ENCODE measurements at places on chromosomes 5 and 9.

- DNase-seq: no peak
Observed at GRCh38 chr5:61767231-61768080, 435.4 kb downstream of the ZSWIM6 start.

- DNase-seq: no peak
Observed at GRCh38 chr9:23731353-23731752, 94.7 kb downstream of the ELAVL2 start.

DNA sequence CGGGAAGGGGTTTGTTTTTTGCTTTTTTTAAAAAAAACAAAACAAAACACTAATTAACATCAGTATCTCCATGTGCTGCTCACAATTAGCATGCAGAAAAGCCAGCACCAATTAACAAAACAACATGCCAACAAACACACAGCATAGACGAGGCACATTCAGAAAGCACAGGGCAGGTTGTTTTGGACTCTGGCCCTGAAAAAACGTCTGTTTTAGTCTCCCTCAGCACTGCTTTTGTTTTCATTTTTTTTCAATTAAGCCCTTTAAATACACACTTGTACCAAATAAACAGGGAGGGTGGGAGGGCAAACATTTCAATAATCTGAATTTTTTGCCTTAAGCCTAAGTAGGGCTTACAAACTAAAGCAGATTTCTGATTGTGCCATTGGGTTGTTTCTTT, 309.6 kb downstream of the DTWD2 start:
- no peak for DNase-seq

- DNase-seq: no peak
Observed at GRCh38 chr5:133251296-133252132, 199.7 kb downstream of the HSPA4 start.

DNA sequence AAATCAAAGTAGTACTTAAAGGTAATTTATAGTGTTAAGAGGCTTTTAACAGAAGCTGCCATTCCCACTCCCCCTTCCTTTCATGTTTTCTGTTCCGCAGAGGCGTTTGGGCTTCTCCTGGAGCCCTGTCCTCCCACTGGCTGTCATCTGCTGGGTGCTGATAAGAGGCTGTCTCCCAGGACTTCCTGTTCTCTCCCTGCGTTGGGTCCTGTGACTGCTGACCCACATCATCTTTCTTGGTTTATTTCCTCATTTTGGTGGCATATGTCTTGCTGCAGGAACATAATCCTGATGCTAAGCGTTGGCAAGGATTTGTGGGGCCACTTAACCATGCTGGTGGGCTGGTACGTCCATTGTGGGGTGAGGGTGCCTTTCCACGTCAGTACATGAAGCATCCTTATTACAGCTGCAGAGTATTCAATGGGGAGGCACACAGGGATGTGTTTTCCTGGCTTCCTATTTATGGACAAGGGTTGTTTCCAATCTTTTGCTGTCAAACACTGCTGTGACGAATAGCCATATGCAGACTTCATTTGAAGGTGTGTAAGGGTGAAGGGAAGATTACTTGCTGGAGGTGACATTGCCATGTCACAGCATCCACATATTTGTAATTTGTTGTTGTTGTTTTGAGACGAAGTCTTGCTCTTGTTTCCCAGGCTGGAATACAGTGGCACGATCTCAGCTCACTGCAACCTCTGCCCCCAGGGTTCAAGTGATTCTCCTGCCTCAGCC, 22.3 kb upstream of the RNF130 start:
- no peak for DNase-seq

- no peak for DNase-seq
Observed at GRCh38 chr5:140262221-140262620, 40.7 kb downstream of the PFDN1 start.

- peak; percentile 56 for DNase-seq
Observed at GRCh38 chr5:146291421-146292074, 47.1 kb upstream of the POU4F3 start.

- DNase-seq: no peak
Observed at GRCh38 chr5:170159101-170159698, 53.5 kb downstream of the FOXI1 start.

- no peak for DNase-seq
Observed at GRCh38 chr5:138833080-138833479, 42.1 kb downstream of the LRRTM2 start.

- no peak for DNase-seq
Observed at GRCh38 chr9:130039528-130040147, 3.4 kb downstream of the FNBP1 start.

GRCh38 chr5:150143350-150144245, 12.0 kb downstream of the PDGFRB start:
- no peak for DNase-seq

DNA sequence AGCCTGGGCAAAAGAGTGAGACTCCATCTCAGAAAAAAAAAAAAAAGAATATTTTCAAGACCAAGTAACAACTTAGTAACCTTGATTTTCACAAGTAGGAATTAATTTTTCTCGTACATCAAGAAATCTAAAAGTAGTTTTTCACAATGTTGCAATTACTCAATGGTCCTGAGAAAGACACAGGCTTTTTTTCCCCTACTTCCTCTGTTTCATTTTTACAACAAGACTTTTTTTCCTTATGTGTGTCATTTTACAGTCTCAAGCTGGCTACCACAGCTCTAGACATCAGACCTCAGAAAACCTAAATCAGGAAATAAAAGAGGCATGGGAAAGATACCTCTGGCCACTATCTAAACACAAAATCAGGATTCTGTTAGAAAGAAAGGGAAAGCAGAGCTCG, 45.9 kb downstream of the WDR36 start:
- no peak for DNase-seq

GRCh38 chr5:3284506-3284905, 311.1 kb upstream of the IRX1 start:
- DNase-seq: no peak

DNA sequence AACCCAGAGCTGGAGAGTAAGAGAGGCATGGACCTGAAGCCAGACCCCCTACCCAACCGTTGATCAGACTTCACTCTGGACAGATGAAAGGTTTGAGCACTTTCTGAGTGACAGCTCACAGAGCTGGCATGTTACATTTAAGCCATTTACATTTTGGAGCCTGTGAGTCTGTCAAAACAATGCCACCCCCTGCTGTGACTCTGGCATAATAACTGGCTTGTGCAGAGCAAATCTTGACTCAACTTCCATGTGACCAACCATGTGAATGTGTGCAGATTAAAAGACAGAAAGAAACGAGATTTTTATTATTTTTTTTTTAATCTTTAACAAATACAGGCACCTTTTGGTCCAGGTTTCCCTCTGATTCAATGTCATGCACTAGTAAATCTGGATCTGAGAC, 48.5 kb downstream of the MFAP3 start:
- no peak for DNase-seq

DNA sequence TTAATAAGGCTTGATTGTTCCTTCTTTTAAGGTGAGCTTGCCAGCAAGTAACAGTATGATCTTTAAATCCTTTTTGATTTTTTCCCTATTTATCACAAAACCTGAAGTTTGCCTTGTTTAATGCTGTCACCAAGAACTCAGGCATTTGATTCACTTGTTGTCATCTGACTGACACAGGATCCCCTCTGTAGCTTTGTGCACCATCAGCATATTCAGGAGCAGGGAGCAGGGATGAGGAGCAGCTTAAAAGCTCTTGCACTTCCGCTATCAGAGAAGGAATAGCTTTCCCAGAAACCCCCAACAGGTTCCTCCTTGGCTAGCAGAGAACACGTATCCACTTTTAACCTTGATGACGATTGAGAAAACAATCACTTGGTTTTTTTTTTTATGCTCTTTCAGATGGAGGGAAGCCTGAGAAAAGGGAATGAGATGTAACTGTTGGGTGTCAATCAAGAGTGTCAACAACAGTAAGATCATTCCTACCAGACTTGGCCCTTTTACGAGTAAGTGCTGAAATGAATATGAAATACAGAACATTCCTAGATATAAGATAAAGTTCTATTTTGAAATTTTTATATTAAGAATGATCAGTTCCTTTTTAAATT, 433.1 kb upstream of the CDH18 start:
- DNase-seq: no peak

GRCh38 chr5:8864053-8864452, 681.8 kb downstream of the SEMA5A start:
- DNase-seq: no peak

DNA sequence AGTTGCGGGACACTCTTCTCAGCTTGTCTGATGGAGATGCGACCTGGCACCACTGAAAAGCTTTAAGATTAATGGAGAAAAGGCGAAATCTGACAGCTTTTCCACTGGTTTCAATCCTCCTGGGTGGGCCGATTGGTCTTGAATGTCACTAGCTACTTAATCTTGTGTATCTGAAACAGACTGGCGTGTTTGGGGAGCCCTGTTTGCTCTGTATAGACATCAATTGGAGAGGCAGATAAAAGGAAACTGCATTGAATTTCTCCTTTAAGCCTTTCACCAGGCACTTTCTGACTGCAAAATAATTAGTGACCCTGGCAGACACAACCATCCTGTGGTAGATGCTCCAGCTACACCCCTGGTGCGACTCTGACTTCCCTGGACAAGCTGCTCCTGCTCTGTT, 224.2 kb downstream of the NDUFS4 start:
- DNase-seq: no peak

DNA sequence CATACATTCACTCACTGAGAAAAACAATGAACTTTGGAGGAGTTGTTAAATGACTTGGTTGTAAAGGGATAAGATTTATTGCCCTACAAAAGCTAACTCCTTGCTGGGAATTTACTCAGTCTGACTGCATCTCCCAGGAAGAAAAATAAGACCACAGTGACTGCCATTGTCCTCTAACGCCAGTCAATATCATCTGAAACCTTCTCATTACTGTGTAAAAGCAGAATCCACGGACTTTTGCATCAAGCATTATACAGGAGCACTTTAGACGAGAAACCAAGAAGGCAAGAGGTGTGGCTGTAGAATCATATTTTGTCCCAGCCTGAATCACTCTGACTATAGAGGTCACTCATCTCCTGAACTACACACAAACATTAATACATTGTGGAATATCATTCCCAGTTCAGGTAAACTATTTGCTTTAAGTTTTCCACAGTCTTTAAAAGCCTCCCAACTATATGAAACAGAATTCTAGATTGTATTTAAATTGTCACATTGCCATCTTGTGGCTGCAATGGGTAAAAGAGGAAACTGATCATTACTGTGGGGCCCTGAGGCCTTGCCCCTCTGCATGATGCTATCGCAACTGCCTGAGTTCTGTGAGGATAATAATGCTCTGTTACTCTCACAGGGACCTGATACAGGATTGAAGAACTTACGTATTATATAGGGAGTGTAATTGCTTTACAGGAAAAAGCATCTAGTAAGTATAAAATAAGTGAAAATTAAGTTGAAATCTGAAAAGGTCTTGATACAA, 142.9 kb downstream of the SLCO4C1 start:
- no peak for DNase-seq

DNA sequence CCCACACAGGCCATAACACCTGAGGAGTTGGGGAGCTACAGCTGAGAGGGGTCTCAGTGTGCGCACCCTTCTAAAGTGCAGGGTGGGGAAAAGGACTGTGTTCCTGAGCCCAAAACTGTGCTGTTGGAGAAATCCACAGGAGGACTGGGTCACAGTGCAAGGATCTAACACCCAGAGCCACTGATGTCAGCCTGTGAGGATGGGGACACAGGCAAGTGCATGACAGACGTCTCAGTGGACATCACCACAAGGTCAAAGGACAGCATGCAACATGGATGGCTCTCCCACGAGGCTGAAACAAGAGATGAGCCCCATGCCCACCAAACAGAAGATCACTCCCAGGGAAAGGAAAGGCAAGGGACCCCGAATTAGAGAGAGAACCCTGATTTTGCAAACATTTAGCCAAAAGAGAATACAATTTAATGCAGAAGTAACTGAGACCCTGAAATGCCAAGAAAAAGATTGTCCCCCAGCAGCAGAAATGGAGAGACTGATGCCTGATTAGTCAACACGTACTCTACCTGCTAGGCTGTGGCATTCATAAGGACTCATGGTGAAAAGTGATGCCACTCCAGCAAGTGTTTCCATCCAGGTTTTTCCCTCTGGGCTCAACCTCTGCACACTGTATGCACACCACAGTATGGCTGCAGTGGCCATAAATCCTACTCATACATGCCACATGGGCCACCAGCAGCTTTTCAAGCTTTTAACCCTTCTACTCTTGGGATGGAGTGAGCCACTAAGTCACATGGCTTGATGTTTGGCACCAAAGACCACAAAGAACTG, 14.2 kb downstream of the KLF9 start:
- no peak for DNase-seq

GRCh38 chr9:113950195-113951031, 74.3 kb downstream of the ZNF618 start:
- no peak for DNase-seq

- no peak for DNase-seq
Observed at GRCh38 chr5:127839496-127840197, 136.5 kb downstream of the CCDC192 start.

- DNase-seq: no peak
Observed at GRCh38 chr5:172607213-172607793, 33.8 kb upstream of the NEURL1B start.

- DNase-seq: no peak
Observed at GRCh38 chr5:150700246-150700593, 642 bp downstream of the RBM22 start.

- DNase-seq: no peak
Observed at GRCh38 chr9:93464876-93465275, 11.5 kb upstream of the FAM120AOS start.

- DNase-seq: no peak
Observed at GRCh38 chr9:8622871-8623270, 823.3 kb upstream of the DMAC1 start.

GRCh38 chr5:34455098-34455497, 201.0 kb upstream of the RAI14 start:
- no peak for DNase-seq

GRCh38 chr9:85056203-85056572, 386.7 kb downstream of the NTRK2 start:
- DNase-seq: no peak

- DNase-seq: peak; percentile 88
Observed at GRCh38 chr5:174532455-174533453, 191.6 kb upstream of the MSX2 start.

- no peak for DNase-seq
Observed at GRCh38 chr5:153533546-153533945, 43.1 kb downstream of the GRIA1 start.

DNA sequence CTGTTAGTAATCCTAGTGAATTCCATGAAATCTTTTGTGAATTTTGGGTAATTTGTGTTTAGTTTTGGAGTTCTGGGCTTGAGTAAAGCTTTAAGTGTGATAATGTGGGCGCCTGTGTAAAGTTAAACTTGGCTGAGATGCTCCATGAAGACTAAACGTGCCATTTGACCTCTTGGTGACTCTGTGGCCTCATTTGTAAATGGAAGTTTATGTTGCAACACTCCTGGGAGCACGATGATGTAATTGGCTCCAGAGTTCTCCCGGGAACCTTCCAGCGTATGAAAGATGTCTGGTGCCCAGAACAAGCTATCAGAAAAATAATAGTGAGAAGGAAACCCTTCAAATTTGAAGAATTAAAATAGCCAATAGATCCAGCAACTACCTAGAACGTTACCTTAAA, 981.2 kb downstream of the TLE4 start:
- DNase-seq: no peak

DNA sequence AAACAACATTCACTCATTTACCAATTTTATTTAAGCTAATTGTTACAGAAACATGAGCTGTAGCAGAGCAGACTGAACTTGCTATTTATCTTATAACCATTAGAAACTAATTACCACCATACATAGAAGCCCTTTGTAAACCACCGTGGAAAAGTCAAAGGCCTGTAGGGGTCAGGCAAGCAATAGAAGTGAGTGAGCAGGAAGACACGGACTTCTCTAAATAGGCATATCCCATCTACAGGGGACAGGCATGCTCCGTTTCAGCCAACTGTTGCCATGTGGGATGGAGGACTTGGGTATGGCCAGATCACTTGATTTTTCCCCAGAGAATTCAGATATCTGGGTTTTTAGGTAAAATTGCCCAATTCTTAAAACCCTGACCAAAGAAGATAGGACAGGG, 44.8 kb downstream of the PRRC1 start:
- DNase-seq: no peak

Data from SK-N-MC (cell line).